ENCODE measurements at places on chromosomes 2 and 18.

DNA sequence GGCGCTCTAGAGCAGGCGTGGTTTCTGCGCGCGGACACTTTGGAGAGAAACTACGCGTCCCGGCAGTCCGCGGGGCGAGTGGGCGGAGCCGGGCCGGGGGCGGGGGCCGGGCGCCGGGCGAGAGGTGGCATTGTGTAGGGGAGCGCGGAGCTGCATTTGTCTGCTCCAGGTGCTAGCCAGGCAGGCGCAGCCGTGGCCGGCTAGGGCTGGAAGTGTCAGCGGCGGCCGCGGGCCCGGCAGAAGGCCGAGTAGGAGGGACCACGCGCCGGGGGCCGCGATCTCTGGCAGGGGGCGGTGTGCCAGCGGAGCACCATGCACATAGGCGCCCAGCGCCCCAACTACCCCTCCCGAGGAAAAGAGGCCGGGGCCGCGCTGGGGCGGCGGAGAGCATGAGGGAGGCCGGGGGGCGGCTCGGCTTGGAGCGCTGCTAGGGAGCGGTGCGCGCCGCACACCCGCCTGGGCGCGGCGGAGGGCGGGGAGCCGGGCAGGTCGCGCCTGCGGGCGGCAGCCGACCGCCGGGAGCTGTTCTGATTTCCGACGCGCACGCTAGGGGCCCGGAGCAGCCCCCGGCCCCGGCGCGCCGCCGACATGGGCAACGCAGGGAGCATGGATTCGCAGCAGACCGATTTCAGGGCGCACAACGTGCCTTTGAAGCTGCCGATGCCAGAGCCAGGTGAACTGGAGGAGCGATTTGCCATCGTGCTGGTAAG is at the start of gene FMNL2:
FMNL2 (plus strand) TSS at position 159 of the 710 bp plus-strand sequence.
- peak; percentile 58 for DNase-seq
- H3K27ac ChIP-seq = peak within 1 kb of the TSS; percentile 49
- H3K4me3 ChIP-seq = peak within 1 kb of the TSS; percentile 68

GRCh38 chr2:196262606-196263005 is 91.2 kb upstream of the STK17B start:
- H3K27ac ChIP-seq = peak overlapping the region; percentile 28
- DNase-seq = no peak
- peaks cover 28% of the 10 kb centered on the region for H3K4me1 ChIP-seq
- H3K4me3 ChIP-seq = no peak overlapping the region
- no peaks in the 10 kb centered on the region for H3K36me3 ChIP-seq
- no peaks in the 10 kb centered on the region for H3K27me3 ChIP-seq

DNA sequence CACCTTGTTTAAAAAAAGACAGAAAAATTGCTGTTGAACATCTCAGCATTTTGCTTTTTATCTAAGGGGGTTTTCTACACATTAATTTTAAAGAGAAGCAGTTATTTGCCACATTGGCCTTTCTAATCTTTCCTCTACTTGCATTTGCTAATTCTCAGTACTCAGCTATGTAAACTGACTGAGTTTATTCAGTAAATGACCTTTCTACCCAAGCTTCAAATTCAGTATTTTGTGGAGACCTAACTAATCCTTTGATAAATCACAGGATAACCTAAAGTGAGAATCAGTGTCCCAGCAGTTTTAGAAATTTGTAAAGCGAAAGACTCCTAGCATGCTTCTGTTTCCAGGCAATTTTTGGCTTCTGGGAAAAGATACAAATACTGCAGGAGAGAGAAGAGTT is 288.4 kb downstream of the ASXL3 start:
- no peaks in the 10 kb centered on the region for H3K36me3 ChIP-seq
- H3K27ac ChIP-seq = no peak overlapping the region
- no peaks in the 10 kb centered on the region for H3K27me3 ChIP-seq

- peak; percentile 51 for DNase-seq
- no peak overlapping the region for H3K4me3 ChIP-seq
- peaks cover 7% of the 10 kb centered on the region for H3K36me3 ChIP-seq
- peaks cover 6% of the 10 kb centered on the region for H3K4me1 ChIP-seq
Observed at GRCh38 chr18:79203017-79203605, 133.9 kb downstream of the ATP9B start.

DNA sequence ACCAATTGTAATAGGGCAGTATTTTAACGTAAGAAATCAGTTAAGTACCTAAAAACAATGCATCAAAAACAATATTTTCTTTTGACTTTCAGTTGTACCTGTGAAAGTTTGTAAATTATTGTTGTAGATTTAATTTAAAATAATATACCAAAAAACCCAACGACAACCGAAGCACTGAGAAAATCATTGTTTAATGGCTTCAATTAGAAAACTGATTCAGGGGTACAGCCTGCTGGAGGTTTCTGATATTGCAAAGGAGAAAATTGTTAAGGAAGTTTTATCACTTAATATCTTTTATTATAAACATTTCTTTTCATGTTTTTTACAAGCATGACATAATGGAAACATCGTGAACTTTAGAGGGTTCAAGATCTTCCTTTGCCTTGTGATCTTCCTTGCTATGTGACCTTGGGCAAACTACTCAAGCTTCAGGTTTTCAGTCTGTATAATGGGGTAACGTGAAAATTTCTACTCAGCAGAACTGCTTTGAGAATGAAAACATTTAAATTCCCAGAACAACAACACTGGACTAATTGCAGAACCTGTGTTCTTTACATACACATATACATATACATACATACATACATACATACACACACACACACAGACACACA is 76.3 kb upstream of the GLS start:
- peaks cover 5% of the 10 kb centered on the region for H3K4me1 ChIP-seq
- H3K4me3 ChIP-seq = no peak overlapping the region
- DNase-seq = no peak
- H3K36me3 ChIP-seq = no peaks in the 10 kb centered on the region

DNA sequence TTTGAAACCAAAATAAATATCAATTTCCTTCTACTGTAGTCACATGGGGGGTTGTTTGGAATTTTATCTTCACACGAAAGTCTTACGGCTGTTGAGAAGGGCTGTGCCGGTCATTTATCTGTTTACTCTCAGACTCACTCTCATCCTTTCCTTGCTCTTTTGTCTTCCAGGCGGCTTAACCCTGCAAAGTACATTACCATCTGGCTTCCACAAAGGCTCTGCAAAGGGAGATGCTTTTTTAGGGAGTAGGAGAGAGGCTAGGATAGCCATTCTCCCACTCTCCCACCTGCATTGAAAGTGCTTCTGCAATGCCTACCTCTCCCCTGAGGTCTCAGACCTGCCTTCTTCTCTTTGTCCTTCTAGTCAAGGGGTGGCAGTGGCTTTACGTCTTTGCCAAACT is 247.6 kb downstream of the MEIS1 start:
- H3K27ac ChIP-seq = no peak overlapping the region
- H3K4me1 ChIP-seq = no peaks in the 10 kb centered on the region
- no peak overlapping the region for H3K4me3 ChIP-seq
- no peaks in the 10 kb centered on the region for H3K36me3 ChIP-seq
- H3K27me3 ChIP-seq = no peaks in the 10 kb centered on the region

DNA sequence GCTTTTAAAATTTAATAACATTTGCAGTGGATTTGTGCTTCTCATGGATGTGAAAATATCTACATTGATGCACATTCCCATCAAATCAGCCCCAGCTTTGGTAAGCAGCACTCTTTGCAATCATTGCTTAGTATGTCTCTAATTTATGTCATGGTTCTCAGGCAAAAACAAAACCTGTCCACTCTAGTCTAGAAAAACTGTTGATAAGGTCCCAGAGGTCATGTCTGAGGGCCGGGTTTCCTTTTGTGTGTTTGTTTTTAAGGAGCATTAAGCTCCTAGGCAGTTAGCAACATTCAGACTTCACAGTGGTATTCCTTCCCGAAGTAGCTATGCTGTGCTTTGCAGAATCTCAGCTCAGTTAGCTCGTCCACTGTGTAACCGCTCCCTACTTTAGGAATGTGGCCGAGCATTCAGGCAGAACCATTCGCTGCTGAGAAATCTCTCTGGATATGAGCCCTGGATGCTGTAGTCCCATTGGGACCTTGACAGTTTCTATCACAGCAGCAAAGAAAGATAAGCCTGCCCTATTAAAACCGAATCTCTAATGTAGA is 4.0 kb downstream of the DIPK1C start:
- H3K27me3 ChIP-seq = peaks cover 36% of the 10 kb centered on the region
- no peak overlapping the region for H3K27ac ChIP-seq
- no peak overlapping the region for H3K4me3 ChIP-seq
- H3K36me3 ChIP-seq = no peaks in the 10 kb centered on the region

DNA sequence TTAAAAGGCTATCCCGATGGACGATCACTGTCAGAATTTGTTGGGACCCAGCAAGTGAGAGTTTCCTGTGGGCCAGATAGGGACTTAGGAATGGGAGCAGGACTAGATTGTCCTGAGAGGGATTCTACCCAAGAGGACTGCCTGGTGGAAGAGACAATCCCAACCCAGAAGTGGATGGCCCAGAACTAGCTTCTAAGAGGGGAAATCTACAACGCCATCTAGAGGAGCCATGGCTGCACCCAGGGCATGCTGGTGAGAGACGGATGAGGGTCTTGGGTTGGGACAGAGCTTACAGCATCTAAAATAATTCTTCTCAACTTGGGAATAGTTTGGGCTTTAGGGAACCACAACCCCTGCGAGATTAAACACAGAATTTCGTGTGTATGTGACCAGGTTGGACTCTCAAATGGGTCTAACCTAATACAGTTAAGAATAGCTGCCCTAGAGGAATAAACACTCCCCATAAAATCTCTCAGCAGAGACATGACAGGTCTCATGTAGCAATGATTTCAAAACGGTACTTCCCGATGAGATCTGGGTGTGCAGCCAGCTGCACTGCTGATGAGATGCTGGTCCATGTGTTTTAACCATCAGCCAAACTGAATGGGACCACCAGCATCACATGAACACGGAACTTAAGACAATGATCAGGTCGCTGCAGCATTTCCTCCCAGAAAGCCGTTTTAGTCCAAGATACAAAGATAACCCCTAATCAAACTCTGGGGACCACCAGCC is 50.8 kb downstream of the CCBE1 start:
- no peaks in the 10 kb centered on the region for H3K27me3 ChIP-seq
- H3K4me3 ChIP-seq = no peak overlapping the region
- no peak for DNase-seq
- no peaks in the 10 kb centered on the region for H3K36me3 ChIP-seq
- no peaks in the 10 kb centered on the region for H3K4me1 ChIP-seq

- H3K4me3 ChIP-seq = no peak overlapping the region
- no peak overlapping the region for H3K27ac ChIP-seq
- no peaks in the 10 kb centered on the region for H3K4me1 ChIP-seq
- no peak for DNase-seq
- no peaks in the 10 kb centered on the region for H3K36me3 ChIP-seq
Observed at GRCh38 chr2:80830891-80831290, 526.3 kb upstream of the LRRTM1 start.

GRCh38 chr18:50956116-50956515 is 11.7 kb upstream of the ELAC1 start:
- DNase-seq = no peak
- H3K4me3 ChIP-seq = no peak overlapping the region
- no peaks in the 10 kb centered on the region for H3K36me3 ChIP-seq
- no peak overlapping the region for H3K27ac ChIP-seq
- H3K27me3 ChIP-seq = no peaks in the 10 kb centered on the region

GRCh38 chr2:3107567-3107966 is 270.1 kb downstream of the EIPR1 start:
- H3K4me1 ChIP-seq = no peaks in the 10 kb centered on the region
- no peak overlapping the region for H3K27ac ChIP-seq
- no peak for DNase-seq
- H3K36me3 ChIP-seq = no peaks in the 10 kb centered on the region

- peak overlapping the region; percentile 4 for H3K27ac ChIP-seq
- H3K27me3 ChIP-seq = no peaks in the 10 kb centered on the region
- H3K4me3 ChIP-seq = no peak overlapping the region
- H3K4me1 ChIP-seq = peaks cover 22% of the 10 kb centered on the region
- DNase-seq = no peak
- H3K36me3 ChIP-seq = peaks cover 6% of the 10 kb centered on the region
Observed at GRCh38 chr2:101710036-101710435, 12.5 kb downstream of the MAP4K4 start.

DNA sequence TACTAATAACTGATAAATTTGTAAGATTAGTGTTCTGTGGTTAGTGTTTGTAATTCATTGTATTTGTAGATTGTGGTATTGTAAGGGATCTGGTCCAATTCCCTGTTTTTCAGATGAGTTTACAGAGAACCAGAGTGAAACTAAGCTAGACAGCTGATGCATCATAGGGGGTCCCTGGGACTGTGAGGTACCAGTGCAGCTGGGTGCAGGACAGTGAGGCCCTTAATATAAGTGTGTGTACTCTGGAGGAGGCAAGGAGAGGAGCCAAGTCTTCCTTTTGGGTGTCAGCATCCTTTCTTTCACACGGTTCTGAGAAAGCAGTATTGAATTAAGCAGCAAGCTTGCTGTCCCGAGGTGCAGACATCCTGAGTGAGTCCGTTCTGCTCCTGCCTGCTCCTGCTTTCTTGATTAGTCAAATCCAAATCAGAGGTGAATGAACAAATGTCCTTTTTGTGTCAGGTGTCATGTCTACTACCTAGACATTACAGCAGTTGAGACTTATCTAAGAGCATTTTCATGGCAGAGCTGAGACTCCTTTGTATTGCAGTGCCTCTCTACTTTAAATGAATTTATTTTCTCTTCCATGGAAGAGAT is 194.9 kb downstream of the MCFD2 start:
- H3K36me3 ChIP-seq = no peaks in the 10 kb centered on the region
- peak; percentile 49 for DNase-seq
- H3K27me3 ChIP-seq = no peaks in the 10 kb centered on the region
- peaks cover 41% of the 10 kb centered on the region for H3K4me1 ChIP-seq
- no peak overlapping the region for H3K4me3 ChIP-seq

- no peaks in the 10 kb centered on the region for H3K27me3 ChIP-seq
- H3K4me3 ChIP-seq = no peak overlapping the region
- no peaks in the 10 kb centered on the region for H3K36me3 ChIP-seq
- H3K4me1 ChIP-seq = no peaks in the 10 kb centered on the region
Observed at GRCh38 chr18:56836173-56836572, 185.0 kb downstream of the WDR7 start.

DNA sequence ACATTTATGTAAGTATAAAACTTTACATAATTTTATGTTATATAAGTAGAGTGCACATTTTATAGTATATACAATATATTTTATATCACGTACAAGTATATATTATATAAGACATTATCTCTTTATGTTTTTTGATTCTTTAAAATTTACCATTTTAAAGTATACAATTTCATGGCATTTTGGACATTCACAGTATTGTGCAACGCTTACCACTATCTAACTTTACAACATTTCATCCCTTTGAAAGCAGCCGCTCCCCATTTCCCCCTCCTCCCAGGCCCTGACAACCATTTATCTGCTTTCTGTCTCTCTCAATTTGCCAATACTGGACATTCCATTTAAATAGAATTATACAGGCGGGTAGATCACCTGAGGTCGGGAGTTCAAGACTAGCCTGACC is 512.5 kb downstream of the TSN start:
- no peak for DNase-seq
- H3K27me3 ChIP-seq = no peaks in the 10 kb centered on the region
- H3K4me1 ChIP-seq = no peaks in the 10 kb centered on the region
- H3K27ac ChIP-seq = no peak overlapping the region
- no peaks in the 10 kb centered on the region for H3K36me3 ChIP-seq

DNA sequence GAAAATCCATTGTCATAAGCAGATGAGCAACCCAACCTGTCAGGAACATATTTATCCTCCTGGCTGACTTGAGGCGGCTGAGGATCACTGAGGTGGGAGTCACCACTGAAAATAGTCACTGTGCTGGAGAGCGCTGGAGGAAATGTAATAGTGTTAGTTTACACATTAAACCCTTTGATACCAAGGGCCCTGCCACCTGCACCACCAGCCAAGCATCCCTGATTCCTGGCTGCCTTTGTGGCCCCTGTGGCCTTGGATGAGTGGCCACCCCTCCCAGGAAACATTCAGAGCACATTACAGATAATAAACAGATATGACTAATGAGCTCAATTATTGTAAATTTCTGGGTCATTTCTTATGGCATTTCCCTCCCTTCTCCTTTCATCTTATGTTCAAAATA is 105.9 kb downstream of the LYPD1 start:
- no peak overlapping the region for H3K27ac ChIP-seq
- DNase-seq = no peak
- H3K4me3 ChIP-seq = no peak overlapping the region
- no peaks in the 10 kb centered on the region for H3K36me3 ChIP-seq
- H3K4me1 ChIP-seq = no peaks in the 10 kb centered on the region

All from astrocyte (in vitro differentiated cells and primary cell).